ENCODE measurements at places on chromosomes 1 and 21. TPM values are rescaled to one million over a fixed set of nuclear protein-coding genes. Genes with fewer than 3 reads are reported as not detected.

GRCh38 chr1:205447457-205448341, 8.1 kb downstream of the BLACAT1 start:
- no peak overlapping the region for H3K4me3 ChIP-seq
- no peak overlapping the region for H3K27ac ChIP-seq
- H3K36me3 ChIP-seq = no peaks in the 10 kb centered on the region
- H3K4me1 ChIP-seq = no peaks in the 10 kb centered on the region
- H3K27me3 ChIP-seq = peaks cover 51% of the 10 kb centered on the region

DNA sequence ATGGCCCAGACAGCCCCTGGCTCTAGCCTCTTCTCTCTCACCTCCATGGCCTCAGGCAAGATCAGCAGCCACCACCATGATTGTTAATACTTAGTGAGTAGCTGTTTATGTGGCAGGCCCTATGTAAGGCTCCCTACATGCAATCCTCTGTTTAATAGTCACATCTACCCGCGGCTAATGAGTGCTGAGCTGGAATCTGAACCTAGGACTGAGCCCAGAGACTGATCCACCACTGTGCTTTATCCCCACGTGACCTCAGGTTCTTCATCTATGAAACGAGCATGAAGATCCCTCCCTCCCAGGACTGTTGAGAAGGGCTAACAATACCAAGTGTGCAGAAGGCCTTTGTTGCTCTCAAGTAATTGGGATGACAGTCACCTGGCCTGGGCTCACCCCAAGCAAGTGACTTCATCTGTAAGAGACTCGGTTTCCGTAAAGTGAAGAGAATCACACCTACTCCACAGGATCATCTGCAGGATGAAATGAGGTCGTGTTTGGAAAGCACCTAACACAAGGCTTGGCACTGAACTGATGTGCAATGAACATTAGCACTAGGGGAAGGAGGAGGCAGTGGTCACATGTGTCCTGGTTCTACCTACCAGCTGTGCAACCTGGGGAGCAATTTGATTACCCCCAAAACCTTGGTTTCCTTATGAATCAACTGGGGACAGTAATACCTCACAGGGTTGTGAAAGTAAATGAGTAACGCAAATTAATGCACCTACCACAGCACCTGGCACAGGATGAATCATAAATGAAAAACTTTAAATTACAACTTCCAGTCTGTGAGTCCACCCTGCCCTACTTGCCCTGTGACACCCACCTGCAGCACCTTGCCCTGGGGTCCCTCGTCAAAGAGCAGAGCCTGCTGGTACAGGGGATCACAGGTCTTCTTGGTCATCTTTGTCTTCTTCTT, 37.2 kb downstream of the RIMS3 start:
- H3K36me3 ChIP-seq = no peaks in the 10 kb centered on the region
- no peak overlapping the region for H3K4me3 ChIP-seq
- no peaks in the 10 kb centered on the region for H3K4me1 ChIP-seq
- no peak for DNase-seq
- H3K27me3 ChIP-seq = peaks cover 16% of the 10 kb centered on the region

- peak; percentile 82 for DNase-seq
- H3K27ac ChIP-seq = peak overlapping the region; percentile 21
- no peak overlapping the region for H3K4me3 ChIP-seq
- no peaks in the 10 kb centered on the region for H3K27me3 ChIP-seq
These were observed 716.2 kb downstream of the NCAM2 start for GRCh38 chr21:21714426-21714825.

DNA sequence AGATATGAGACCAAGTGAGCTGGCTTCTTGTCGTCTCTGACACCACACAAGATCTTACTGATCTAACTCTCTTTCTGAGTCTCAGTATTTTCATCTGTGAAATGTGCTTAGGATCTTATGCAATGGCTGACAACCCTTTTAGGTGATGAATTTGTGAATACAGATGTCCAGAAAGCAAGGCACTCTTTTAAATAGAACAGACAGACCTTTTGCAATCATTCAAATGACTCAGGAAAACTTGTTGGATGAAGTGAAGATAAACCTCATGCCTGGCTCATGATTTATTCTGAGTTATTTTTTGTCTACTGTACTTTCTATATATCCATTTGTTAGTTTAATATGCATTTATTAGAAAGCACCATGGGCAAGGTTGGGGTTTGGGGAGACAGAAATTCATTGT, 411.3 kb downstream of the PTPRU start:
- no peak overlapping the region for H3K4me3 ChIP-seq
- peaks cover 4% of the 10 kb centered on the region for H3K27me3 ChIP-seq
- H3K36me3 ChIP-seq = no peaks in the 10 kb centered on the region

DNA sequence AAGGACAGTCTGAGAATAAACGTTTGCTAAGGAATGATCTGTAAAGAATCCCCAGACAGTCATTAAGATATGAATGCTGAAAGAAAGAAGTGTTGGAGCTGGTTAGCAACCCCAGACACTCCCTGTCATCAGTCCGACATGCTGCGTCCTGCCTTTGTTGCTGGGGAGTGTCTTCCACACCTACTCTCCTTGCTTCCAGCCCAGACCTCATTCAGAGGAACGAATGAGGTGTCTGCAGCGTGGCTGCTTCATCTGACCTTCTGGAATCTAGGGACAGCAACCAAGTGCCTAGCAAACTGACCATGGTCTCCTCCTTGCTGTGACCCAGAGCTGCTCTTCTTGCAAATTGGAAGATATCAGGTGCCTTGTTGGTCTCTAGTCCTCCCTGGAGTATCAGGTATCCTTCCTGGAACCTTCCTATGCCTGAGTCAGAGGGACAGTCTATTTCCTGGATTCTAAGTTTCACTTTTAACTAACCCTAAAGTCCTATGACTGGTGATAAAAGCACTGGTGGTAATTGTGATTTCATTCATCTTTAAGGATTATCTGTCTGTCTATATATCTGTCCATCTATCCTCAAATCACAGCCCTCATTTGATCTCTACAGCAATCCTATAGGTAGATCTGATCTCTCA, 45.3 kb downstream of the NFASC start:
- no peak overlapping the region for H3K27ac ChIP-seq
- H3K4me1 ChIP-seq = no peaks in the 10 kb centered on the region
- H3K36me3 ChIP-seq = no peaks in the 10 kb centered on the region
- H3K27me3 ChIP-seq = peaks cover 2% of the 10 kb centered on the region

S100A8 gene
- total RNA-seq = not detected

All from IMR-90 (cell line).